ENCODE measurements at places on chromosomes 3 and 15.
A peak's percentile ranks its signal among the peaks of the same experiment; 100 is the strongest.

GRCh38 chr3:66362541-66362941, 138.3 kb downstream of the LRIG1 start:
- no peak for DNase-seq

DNA sequence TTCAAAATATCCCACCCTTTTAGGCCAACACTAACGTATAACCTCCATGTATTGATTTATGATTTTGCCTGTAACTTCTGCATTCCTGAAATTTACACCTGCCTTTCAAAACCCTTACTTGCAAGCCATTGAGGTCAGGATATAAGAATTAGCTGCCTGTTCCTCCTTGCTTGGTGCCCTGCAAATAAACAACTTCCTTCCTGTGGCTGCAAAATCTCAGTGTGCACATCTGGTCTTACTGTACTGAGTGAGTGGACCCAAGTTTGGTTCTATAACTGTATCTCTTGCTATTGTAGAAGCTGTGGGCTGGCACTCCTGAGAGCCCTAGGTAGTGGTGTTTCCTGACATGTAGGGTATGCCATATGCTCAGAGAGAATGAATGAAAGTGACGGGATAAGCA, 191.1 kb upstream of the RASGRP1 start:
- no peak for DNase-seq

DNA sequence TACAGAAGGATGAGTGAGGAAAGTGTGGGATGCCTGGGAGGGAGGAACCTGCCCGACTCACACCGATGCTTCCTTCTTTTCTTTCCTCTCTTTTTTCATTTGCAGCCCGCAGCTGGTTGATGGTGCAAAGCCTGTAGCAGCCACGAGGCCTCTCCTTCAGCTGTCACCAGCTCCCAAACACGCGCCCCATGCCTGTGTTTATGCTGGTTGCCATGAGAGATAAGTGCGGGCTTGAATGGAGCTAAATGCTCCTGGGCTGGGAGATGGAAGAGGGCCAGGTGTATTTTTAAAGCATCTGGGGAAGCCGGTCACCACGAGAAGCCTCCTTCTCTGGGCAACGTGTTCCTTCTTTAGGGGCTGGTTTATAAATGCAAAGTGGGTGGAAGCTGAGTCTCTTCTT, 9.3 kb downstream of the COLQ start:
- peak; percentile 61 for DNase-seq

DNA sequence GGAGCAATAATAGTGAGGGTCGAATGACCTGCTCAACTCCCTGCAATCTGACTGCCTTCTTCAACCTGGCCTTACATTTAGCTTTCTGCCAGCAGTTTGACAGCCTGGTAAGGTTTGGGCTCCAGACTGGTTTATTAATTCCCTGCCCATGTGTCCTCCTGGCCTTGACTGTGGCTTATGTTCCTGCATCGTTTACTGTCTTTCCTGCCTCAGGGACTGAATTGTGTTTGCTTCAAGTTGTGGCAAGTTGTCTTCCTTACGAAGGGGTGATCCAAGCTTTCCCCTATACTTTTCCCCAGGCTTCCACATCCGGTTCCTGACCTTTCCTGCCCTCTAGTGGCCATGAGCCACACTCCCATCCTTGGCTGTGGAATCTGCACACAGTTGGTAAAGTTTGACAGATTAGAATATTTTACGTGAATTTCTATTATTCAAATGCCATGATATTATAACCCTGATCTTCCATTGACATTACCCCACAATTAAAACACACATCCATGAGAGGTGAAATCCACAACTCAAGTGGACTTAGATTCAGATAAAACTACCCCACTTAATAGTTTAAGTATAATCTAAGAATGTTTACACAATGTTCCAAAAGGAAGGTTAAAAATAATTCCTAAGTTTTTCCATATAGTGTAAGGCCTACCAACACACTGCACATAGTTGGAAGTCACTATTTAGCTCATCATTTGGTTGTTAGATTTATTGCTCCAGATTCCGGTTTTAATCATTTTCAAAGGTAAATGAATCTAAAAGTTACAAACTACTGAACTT, 95.7 kb downstream of the NEDD4 start:
- DNase-seq: peak; percentile 29

DNA sequence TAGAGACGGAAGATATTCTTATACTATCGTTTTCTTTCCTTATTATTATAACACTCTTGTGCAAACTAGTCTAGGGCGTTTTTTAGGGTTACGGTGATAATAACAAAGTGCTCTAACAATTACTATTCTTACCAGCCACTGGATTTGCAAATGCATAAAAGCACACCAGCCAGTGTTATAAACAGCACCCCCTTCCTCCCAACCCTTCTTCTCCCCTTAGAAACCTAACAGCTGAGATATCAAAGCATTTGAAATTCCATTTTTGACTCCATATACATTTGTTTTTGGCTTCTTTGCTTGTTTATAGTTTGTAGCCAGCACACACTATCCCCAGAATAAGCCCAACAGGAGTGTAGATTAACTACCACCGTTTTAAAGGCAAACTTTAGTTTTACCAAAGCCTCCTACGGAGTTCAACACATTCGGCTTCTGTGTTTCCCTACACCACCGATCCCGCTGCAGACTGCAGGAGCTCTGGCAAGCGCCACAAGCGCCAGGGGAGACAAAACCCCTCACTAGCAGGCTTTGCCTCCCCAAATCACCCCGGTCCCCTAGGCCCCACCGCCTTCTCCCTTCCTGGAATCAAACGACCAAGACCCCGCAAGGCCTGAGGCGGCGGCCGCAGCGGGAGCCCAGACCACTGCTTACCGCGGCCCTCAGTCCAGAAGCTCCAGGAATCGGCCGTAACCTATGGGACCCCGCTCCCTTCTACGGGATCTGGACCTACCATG, 461 bp downstream of the COPB2 start:
- DNase-seq: no peak

DNA sequence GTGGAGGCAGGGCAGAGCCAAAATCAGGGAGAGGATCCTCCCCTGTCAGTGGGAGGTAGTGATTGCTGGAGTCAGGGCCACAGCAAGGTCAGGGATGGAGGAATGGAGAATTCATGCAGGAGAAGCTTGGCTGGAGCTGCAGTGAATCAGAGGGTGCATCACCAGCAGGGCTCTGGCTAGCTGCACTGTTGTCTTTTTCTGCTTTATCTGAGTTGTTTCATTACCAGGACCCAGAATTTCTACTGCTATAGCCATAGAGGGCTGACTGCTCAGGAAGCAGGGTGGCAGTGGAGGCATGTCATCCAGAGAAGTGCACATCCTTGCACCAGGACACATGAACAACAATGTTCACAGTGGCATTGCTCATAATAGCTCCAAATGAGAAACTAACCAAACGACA, 113.5 kb upstream of the GALNT15 start:
- no peak for DNase-seq

- no peak for DNase-seq
Measured at GRCh38 chr15:70258369-70259027, 160.8 kb upstream of the TLE3 start.

GRCh38 chr15:100108846-100109245, 232.9 kb downstream of the ADAMTS17 start:
- DNase-seq: no peak

DNA sequence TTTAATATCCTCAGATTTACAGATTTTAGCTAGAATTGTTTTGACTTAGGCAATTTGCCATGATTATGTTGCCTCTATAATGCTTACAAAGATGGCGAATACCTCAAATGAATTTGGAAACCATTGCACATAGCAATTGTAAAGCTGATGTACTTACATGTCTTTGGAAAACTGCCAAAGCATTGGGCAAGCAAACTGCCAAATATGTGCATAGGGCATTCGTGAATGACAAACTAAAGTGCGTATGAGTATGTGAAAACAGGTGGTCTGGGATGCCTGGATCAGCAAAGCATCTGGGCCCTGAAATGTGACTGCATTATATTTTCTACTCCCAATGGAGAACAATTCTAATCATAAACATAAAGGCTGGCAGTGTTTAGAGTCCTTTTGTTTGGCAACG, 445.3 kb upstream of the ROBO1 start:
- DNase-seq: no peak

GRCh38 chr3:9947025-9947995, 4.9 kb downstream of the PRRT3 start:
- peak; percentile 48 for DNase-seq

GRCh38 chr15:64180235-64180824, 17.5 kb upstream of the PPIB start:
- no peak for DNase-seq

DNA sequence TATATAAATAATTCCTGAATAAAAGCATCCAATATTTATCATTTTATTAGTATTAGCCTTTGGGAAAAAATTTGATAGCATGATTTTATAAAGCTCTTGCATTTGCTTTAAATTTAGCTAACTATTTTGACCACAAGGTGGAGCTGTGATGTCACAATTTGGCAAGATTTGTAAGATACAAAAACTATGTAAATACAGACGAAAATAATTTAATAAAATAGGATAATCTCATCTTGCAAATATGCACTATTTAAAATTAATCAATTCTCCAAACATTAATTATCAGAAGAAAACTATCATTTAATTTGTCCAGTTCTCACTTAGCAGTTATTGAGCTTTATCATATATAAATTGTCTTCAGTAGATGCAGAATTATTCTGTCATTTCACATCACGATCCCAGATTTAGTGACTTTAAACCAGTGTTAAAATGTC, 95.4 kb downstream of the PLOD2 start:
- no peak for DNase-seq

- DNase-seq: no peak
Measured at GRCh38 chr15:48717458-48717857, 71.9 kb upstream of the FBN1 start.
